Kasumi-1 (cell line): ENCODE measurements at places on chromosomes 3 and 15.
A peak's percentile ranks its signal among the peaks of the same experiment; 100 is the strongest.

GRCh38 chr15:31442699-31443111 is 116.1 kb downstream of the KLF13 start:
- no peak for DNase-seq

DNA sequence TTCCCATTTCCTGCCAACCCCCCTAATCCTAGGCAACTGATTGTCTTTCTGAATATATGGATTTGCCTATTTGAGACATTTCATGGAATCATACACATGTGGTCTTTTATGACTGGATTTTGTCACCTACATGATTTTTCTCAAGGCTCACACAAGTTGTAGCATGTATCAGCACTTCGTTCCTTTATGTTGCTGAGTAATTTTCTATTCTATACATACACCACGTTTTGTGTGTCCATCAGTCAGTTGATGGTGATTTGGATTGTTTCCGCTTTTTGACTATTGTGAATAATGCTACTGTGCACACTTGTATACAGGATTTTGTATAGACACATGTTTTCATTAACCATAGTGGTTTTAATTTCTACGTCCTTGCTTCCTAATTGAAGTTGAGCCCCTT is 203.1 kb downstream of the ITPR1 start:
- DNase-seq: no peak

- no peak for DNase-seq
Measured at GRCh38 chr3:150729682-150730360, 26.1 kb upstream of the ERICH6 start.

GRCh38 chr3:14823910-14824629 is 5.3 kb downstream of the FGD5 start:
- DNase-seq: no peak

- no peak for DNase-seq
Measured at GRCh38 chr3:187843654-187844053, 98.4 kb upstream of the BCL6 start.

- DNase-seq: no peak
Measured at GRCh38 chr15:66735909-66736305, 33.9 kb downstream of the SMAD6 start.

- DNase-seq: peak; percentile 49
Measured at GRCh38 chr3:50592568-50592967, 19.0 kb downstream of the CISH start.

- DNase-seq: no peak
Measured at GRCh38 chr15:36831125-36831903, 251.9 kb downstream of the CDIN1 start.

DNA sequence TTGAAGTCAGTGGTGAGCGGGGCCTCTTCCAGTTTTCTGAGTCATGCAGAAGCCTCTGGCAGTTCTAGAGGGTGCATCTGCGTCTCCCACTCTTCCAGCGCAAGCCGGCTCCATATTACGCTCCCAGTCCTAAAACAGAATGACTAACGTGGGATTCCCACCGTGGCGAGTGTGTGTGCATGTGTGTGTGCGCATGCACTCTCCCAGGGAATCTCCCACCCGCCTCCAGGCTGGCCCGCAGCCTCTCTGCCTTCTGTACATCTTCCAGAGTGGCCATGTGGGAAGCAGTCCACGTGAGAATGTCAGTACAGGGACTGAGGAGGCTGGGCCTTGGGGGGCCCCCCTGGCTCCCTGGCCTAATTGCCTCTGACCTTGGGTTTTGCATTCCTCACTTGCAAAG is 87.7 kb downstream of the LSM3 start:
- DNase-seq: no peak

- DNase-seq: no peak
Measured at GRCh38 chr3:106004137-106004681, 135.4 kb upstream of the CBLB start.

- no peak for DNase-seq
Measured at GRCh38 chr3:3802046-3802445, 2.8 kb downstream of the LRRN1 start.

- DNase-seq: no peak
Measured at GRCh38 chr3:179416681-179417080, 34.6 kb downstream of the GNB4 start.

DNA sequence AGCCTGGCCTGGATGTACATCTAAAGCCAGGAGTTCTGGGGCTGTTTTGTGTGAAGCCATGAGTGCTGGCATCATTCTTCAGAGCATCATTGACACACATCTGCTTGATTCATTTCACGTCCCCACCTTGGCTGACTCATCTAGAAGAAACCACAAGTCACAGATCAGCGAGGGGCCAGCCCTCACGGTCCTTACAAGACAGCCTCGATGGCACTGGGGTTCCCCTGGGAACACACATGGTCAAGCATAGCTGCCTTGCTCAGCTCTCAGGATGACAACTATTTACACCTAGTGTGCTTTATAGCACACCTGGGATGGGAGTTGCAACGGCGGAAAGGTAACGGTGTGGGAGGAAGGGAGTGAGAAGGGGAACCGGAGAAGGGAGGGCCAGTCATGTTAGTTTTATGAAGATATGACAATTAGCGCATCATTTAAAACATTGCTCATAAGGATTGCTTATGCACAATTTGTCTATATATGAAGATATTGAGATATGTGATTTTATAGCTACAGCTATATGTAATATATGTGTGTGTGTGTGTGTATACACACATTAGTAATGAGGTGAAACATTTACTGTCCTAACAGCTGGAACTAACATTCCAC is 227.1 kb downstream of the RPLP1 start:
- no peak for DNase-seq

GRCh38 chr3:4849739-4850138 is 129.5 kb upstream of the BHLHE40 start:
- no peak for DNase-seq

GRCh38 chr15:83954506-83954905 is 281.1 kb upstream of the GOLGA6L4 start:
- no peak for DNase-seq

- DNase-seq: no peak
Measured at GRCh38 chr3:8574670-8575322, 69.8 kb downstream of the SSUH2 start.

DNA sequence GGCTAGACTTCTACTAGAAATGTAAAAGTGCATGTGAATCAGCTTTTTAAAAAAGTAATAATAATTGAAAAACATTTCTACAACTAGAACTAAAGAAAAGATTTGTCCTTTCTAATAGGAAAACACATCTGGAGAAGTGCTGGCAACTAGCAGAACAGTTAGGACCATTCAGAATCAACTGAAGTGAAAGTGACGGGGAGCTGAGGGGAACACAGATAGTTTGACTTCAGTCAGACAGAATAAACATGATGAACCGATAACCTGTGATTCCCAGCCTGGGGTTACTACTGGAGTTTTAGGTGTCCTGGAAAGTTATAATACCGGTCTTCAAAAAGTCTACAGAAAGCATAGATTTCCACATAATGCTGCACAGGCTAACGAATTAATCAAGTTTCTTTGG is 28.1 kb downstream of the OPA1 start:
- DNase-seq: no peak

GRCh38 chr3:71384837-71385716 is 198.5 kb downstream of the FOXP1 start:
- no peak for DNase-seq

GRCh38 chr3:190336516-190337189 is 14.4 kb upstream of the CLDN1 start:
- no peak for DNase-seq

GRCh38 chr3:73719861-73720260 is 95.1 kb upstream of the PDZRN3 start:
- no peak for DNase-seq

DNA sequence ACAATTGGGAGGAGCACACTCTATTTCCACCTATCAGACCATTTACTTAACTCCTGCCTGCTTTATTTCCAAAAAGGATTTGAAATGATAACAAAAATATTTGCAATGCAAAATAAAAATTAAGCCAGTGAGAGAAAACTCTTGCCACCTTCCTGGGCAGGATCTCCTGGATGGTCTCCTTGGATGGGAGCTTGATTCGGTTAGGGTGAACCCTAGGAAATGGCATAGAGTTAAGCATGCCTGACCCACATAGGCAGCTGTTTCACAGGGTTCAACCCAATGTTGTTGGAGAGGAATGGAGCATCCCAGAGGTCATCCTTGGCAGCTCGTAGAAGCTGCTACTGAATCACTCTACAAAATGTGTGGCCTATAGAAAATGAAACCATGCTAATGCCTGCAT is 83.8 kb downstream of the TGFBR2 start:
- no peak for DNase-seq

GRCh38 chr3:179026636-179027035 is 45.0 kb downstream of the ZMAT3 start:
- DNase-seq: no peak

DNA sequence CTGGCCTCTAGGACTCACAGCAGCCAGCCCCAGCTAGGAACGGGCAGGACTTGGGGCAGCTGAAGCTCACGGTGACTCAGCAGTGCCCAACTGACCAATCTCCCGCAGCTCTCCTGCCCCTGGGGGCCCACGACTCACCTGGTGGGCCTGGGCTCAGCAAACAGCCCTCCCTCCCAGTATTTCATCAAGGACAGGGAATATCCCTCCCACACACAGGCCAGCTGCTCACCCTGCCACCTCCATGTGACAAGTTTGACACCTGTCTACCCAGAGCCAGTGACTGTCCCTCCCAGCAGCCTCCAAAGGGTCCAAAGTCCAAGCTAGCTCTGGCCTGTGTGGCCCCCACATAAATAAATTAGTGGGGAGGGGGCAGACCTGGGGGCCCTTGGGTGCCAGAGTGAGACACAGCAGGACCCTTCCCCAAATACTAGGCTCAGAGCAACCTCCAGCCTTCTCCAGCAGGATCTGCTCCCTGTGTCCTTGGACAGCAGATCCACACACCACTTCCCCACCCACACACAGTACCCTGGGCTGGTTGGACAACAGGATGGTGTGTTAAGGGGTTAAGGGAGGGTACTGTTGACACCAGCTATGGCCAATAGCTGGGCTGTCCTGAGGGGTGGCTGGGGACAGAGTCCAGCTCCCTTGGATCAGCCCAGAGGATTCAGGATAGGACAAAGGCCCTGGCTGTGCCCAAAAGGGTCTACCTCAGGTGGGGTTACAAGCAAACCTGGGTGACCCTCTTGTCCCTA is 4.3 kb downstream of the GNAT1 start:
- DNase-seq: no peak
